ENCODE measurements at places on chromosomes 11 and 22.

GRCh38 chr11:120828847-120829246 lies 195.1 kb upstream of the TBCEL start:
- DNase-seq = no peak

- DNase-seq = no peak
Measured at GRCh38 chr22:36362075-36362474, 25.7 kb downstream of the MYH9 start.

- no peak for DNase-seq
Measured at GRCh38 chr11:45663486-45664375, 1.7 kb downstream of the CHST1 start.

GRCh38 chr11:37643968-37644367 lies 1045.9 kb upstream of the RAG2 start:
- DNase-seq = no peak

DNA sequence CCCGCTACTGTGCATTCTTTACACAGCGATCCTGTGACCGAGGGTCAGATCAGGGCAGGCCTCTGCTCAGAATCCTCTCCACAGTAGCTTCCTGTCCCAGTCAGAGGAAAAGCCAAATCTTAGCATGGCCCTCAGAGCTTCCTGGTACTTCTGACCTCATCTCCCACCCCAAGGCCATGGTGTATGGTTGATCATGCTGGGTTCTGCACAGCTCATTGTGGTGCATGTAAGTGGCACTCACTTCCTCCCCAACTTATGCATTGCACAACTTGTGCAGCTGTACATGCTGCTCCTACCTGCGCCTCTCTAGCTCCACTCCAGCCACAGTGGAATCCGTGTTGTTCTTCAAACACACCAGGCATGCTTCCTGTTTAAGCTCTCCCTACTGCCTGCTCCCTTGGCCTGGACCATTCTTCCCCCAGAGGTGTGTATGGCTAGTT lies 20.3 kb downstream of the BMAL1 start:
- DNase-seq = no peak

DNA sequence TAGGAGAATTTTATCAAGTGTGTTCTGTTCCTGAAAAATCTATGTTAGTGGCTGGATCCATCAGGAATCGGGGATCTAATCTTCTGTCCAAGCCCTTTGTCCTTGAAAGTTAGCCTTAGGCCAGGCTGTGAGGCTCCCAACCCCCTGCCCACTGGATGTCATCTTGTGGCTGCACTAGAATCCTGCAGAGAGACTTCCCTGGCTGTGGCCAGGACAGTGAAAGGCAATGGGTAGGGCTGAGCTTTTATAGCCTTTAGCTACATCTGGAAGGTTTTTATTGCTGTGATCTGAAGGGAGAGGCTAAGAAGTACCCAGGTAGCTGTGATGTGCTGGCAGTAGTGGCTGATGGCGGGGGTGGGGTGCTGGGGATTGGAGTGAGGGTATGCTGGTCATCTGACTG lies 2.1 kb downstream of the OAF start:
- DNase-seq = no peak

DNA sequence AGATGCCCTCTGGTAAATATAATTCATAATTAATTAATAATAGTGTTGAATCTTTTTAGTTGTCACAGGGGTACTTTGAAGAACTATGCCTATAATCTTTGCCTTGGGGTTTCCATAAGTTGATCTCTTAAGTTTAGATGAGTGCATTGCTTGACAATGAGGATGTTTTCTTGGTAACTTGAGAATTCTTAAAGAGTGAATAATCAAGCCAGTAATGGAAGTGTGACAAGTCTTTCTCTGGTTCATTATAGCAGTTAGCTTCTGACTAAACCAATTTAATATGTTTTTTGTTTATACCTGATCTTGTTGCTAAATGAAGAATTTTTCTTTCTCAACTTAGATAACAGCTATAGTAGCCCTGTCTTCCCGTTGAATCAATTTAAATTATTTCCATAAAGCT lies 46.2 kb downstream of the ATXN10 start:
- no peak for DNase-seq

DNA sequence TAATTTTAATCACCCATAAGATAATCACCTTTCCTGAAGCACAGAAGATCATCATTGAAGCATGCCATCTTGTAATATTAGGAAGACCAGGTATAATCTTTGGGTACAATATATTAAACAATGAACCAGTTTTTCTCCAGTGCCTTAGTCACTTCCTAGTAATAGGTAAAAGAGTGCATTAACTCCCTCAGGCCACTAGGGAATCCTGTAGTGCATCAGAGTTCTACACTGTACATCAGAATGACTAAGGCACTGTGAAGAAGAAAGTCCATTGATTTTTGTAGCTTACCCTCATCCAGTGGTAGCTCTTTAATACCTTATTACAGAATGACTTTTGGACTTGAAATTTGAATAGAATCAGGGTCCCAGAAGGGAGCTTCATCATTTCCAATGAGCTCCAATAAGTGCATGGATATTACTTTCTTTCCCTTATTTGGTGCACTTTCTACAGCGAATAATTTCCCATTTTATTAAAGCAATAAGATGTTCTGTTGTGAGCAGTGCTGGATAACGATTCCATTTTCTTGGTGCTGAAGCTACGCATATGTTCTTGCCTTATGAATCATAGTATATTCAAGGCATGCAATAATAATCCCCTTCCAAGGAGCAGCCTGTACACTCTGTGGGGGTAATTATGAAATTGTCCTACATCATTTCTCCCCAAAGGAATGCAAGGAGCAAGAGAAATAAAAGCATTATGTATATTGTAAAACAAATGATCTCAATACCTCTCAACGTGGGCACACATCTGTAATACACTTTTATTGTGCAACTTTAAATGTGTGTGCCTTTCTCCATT lies 4.7 kb downstream of the C11orf87 start:
- DNase-seq = no peak

- DNase-seq = no peak
Measured at GRCh38 chr11:65623177-65623576, 7.6 kb downstream of the PCNX3 start.

DNA sequence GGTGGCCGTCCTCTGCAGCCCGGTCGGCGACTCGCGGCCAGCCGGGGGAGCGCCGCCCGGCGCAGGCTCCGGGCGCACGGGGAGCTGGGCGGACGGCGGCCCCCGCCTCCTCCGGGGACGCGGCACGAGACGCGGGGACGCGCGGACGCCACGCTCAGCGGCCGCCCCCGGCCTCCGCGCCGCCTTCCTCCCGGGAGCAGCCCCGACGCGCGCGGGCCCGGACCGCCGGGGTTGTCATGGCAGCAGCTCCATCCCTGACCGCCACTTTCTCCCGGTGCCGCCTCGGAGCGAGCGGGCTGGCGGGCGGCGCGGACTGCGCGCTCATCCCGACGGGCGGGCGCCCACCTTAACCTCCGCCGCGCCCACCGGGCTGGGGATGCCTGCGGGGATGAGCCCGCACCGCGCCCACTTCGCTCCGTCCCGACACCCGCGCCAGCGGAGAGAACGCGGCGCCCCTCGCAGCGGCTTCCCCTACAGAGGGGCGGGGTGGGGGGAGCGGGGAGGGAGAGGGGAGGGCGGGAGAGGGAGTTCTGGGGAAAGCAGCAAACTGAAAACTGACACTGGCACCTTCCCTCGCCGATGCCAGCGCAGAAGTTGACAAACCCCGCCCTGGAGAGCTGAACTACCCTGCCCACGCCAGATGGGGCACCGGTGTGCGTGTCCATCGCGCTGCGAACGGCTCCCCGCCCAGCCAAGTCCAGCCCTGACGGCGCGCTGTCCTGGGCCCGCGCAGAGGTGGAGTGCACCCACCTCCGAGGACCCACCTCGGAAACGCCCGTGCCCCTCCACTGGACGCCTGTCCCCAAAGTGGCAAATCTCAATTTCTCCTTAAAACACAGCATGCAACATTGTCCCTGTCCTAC lies 588.4 kb downstream of the OPCML start:
- DNase-seq = no peak

DNA sequence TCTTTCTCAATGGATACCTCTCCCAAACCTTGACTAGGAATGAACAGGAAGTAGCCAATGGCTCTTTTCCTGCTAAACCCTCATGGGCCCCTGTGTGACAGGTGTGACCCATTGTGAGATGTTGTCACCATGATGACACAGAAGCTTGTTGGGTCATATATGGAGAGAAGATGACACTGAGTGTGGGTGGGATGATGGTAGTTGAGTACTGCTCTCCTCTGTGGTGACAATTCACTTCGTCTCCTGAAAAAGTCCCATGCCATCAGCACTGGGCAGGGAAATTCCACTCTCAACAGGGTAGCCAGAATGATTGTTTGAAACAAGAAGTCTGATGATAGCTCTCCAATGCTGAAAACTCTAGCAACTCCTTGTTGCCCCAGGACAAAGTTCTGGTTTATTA lies 94.0 kb upstream of the SEZ6L start:
- DNase-seq = no peak

- DNase-seq = no peak
Measured at GRCh38 chr11:122634501-122634900, 21.0 kb upstream of the UBASH3B start.

DNA sequence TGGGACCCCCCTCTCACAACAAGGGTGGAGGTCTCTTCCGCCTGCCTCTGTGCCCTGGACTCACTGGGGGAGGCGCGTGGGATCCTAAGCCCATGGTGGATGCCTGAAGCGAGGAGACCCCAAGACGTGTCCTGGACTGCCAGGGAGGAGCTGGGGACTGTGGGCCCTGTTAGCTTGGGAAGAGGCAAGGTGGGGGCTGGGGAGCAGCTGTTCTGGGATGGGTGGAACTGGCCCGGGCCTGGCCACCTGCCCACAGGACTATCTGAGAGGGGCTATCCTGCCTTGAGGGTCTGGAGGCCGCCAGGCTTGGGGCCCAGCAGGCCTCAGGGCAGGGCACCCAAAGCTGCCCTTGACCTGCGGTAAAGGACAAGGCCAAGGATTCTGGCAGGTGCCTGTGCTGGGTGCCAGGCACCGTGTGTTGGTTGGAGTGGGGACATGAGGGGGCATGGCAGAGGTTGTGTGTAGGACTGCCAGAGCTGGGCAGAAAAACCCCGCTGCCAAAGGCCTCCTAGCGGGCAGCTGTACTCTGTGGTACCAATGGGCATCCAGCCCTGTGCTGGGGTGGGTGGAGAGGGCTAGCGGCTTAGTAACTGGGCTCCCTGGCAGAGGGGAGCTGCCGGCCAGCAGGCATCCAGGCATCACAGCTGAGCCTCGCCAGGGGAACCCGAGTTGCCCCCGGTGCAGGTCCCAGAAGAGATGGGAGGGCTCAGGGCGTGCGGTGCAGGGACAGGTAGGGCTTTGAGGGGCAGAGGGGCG lies 670 bp downstream of the LSP1 start:
- DNase-seq = no peak

GRCh38 chr11:965206-965775 lies 39.6 kb downstream of the AP2A2 start:
- DNase-seq = no peak

DNA sequence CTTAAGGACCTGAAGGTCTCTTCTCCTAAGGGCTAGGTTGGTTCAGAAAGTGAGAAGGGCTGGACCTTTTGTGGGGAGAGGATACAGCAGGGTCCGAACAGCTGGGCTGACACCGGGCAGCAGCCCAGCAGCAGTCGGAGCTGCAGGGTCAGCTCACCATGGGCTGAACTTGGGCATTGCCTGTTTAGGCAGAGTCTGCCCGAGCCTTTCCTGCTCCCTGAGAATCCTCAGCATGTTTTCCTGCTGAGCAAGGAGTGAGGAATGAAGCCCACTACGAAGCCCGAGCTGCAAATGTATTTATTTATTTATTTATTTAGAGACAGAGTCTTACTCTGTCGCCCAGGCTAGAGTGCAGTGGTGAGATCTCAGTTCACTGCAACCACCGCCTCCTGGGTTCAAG lies 83.9 kb downstream of the PTPRJ start:
- DNase-seq = no peak

DNA sequence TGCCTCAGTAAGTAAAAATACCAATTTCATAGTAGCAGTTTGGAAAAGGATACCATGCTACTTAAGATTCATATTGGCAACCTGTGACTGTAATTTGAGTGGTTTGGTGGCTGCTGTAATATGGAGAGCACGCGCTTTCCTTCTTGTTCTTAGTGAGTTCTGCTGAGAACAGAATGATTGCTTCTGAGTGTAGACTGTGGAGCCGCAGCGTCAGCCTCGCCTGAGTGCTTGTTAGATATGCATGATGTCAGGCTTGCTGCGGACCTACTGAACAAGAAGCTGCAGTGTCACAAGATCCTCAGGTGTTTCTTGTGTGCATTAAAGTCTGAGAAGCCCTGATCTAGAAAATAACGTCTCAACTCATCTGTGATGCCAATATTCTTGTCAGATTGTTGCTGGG lies 143.2 kb downstream of the ARHGAP42 start:
- DNase-seq = no peak

GRCh38 chr11:81995889-81996288 lies 737.8 kb downstream of the FAM181B start:
- DNase-seq = no peak

- no peak for DNase-seq
Measured at GRCh38 chr11:115241899-115242298, 262.3 kb downstream of the CADM1 start.

GRCh38 chr22:11360632-11361031 lies 4167.4 kb upstream of the OR11H1 start:
- DNase-seq = no peak

DNA sequence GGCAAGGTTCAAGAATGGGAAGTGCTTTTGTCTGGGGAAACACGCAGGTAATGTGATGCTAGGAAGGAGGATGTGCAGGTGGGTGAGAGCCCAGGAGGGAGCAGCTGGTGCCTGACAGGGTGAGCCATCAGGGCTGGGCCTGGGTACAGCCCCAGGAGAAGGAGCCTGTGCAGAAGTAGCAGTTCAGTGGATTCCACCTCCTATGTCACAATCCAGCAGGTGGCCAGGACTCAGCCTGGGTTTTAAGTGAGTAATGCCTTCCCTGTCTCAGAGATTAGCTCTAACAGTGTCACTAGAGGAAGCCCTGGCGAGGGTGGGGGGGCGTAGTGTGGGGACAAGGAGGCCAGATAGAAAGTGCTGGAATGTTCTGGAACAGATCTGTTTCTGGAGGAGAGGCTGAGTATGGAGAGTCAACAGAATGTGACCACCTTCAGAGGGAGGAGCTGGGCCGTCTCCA lies 8.1 kb downstream of the RIC8A start:
- DNase-seq = no peak

- DNase-seq = no peak
Measured at GRCh38 chr11:2670541-2671100, 29.2 kb downstream of the KCNQ1OT1 start.

DNA sequence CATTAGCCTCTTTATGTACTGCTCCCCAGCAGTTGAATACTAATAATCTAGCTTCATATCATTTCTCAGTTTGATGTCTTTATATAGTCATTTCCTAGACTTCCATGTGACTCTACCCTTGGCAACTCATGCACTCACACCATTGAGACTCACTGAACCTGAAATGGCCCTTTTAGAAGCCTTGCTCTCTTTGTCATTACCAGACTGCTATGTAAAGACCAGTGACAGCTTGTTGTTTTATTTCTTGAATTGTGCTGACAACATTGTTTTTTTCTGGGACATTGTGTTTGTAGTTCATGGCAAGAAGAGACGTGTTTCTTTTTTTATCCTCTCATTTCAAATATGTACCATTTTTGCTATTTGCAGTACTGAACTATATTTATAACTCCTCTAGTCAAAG lies 256.5 kb downstream of the CNTN5 start:
- DNase-seq = no peak

- DNase-seq = no peak
Measured at GRCh38 chr11:103281301-103281700, 172.1 kb downstream of the DYNC2H1 start.
